ENCODE measurements at places on chromosomes 13 and 19.

GRCh38 chr19:33988601-33989000 is 183.7 kb upstream of the LSM14A start:
- no peak for DNase-seq

GRCh38 chr13:39379667-39380655 is 223.0 kb downstream of the LHFPL6 start:
- DNase-seq, result no peak

- no peak for DNase-seq
Measured at GRCh38 chr13:75071796-75072195, 410.2 kb downstream of the TBC1D4 start.

- no peak for DNase-seq
Measured at GRCh38 chr19:51799774-51800472, 5.0 kb downstream of the FPR3 start.

GRCh38 chr13:41962994-41963393 is 2.1 kb upstream of the VWA8 start:
- no peak for DNase-seq

DNA sequence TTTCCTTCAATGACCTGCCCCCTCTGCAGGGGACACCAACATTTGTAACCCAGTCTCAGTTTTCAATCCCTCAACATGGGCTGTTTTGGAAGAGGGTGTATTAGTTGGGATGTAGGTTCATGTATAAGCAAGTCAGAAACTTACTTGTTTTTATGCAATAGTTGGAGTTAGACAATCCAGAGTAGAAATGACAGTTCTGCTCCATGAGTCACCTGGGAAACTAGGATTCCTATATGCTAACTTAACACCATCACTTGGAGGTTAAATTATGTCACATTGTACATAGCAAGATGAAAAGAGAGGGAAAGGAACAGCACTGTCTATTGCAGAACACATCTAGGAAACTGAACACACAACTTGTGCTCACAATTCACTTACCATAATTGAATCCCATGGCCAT is 436.4 kb downstream of the RFC3 start:
- DNase-seq, result no peak

GRCh38 chr19:40247178-40247577 is 20.7 kb upstream of the CCNP start:
- no peak for DNase-seq

DNA sequence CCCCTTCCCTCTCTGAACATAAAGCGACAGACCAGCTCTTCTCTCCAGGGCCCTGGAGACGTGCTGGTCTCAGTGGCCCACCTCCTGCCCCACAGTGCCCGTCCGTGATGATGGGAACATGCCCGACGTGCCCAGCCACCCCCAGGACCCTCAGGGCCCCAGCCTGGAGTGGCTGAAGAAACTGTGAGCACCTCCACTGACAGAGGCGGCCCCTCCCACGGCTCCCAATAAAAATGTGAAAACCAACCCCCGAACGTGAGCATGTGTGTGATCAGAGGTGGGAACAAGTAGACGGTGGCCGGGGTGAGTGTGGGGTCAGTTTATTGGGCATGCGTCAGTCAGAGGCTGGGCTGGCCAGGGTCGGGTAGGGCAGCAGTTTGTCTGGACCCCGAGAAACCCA is 4.1 kb downstream of the NDUFA3 start:
- DNase-seq, result no peak

- DNase-seq, result no peak
Measured at GRCh38 chr19:16258440-16258903, 60.8 kb downstream of the AP1M1 start.

GRCh38 chr13:43861863-43862262 is 17.7 kb downstream of the CCDC122 start:
- no peak for DNase-seq

DNA sequence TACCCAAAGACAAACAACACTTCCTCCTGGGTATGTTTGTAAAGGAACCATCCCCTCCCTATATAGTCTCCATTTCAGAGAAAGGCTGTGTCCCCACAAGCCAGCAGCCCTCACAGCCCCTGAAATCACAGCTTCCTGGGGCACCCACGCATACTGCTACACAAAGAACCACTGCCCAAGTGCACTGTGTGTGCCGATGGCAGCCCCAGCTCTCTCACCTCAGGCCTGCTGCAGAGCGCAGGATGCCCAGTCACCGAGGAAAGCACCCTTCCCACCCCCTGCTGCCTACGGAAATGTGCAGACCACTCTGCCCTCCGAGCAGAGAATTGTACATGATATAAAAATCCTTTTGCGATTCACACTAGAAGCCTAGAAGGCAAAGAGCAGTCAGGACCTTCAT is 39.4 kb downstream of the SOHLH2 start:
- no peak for DNase-seq

DNA sequence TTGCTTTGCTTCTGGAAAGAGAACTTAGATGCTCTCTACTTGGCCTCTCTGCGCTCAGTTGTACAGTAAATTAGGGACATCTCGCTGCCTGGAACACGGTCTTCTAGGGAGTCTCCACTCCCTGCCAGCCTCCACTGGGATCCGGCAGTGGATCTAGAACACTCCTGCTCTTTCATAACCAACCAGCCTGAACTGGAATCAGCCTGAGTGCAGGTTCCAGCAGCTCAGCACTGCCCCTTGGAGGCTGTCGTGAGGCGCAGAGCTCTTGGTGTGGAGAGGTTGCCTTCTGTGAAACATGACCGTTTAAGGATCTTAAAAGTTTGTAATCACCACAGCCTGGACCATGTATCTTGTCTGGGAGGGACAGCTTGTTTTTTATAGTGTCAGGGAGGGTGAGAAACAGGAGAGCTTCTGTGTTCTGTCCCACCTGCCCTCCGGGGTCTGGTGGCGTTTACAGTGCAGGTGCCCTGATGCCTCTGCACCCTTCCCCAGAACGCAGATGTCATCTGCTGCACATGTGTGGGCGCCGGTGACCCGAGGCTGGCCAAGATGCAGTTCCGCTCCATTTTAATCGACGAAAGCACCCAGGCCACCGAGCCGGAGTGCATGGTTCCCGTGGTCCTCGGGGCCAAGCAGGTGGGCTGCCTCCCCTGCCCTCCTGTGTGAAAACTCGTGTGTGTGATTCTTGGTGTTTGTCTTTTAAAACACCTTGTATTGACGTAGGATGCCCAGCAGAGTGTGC is 24.8 kb downstream of the UPF1 start:
- DNase-seq, result no peak
